Upper lobe of right lung (tissue), 1 donor: ENCODE measurements at places on chromosomes 13 and 19.

- H3K4me3 ChIP-seq = no peak overlapping the region
- no peaks in the 10 kb centered on the region for H3K36me3 ChIP-seq
- no peak overlapping the region for H3K27ac ChIP-seq
- no peaks in the 10 kb centered on the region for H3K27me3 ChIP-seq
- DNase-seq = peak; percentile 72
Observed at GRCh38 chr19:4183967-4184717, 1.7 kb downstream of the ANKRD24 start.

DNA sequence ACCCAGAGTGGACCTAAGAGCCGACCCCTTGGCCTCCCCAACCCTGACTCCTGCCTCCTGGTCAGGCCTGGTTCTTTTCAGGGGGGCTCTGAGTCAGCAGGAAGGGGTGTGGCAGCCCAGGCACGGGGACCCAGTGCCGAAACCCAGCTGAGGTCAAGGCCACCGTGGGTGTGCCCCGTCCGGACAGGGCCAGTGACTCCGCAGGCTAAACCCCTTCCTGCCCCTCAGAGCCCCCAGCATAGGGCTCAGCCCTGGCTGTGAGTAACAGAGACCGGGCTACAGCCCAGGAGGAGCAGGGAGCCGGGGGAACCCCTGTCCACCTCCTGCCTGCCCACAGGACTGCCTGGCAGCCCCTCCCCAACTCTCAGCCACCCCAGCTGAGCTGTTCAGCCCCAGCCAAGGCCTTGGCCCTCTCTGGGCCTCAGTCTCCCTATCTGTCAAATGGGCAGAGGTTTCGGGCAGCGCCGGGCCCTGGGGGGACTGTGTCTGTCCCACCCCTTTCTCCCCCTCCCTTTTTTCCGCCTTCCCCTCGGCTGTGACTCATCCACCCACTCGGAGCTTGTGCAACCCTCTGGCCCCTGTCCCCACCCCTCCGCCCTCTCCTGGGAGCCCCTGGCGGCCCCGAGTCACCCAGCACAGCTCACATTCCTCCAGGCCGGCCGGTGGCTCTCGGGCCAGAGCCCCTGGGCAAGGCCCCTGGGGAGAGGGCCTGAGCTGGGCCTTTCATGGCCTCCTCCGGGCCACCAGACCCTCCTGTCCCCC lies 8.6 kb downstream of the ZBTB7A start:
- no peaks in the 10 kb centered on the region for H3K27me3 ChIP-seq
- H3K27ac ChIP-seq = peak overlapping the region; percentile 95
- peaks cover 67% of the 10 kb centered on the region for H3K4me1 ChIP-seq
- peak overlapping the region; percentile 48 for H3K4me3 ChIP-seq
- peak; percentile 96 for DNase-seq
- H3K36me3 ChIP-seq = peaks cover 20% of the 10 kb centered on the region

GRCh38 chr19:51102991-51103390 lies 5.2 kb downstream of the CTU1 start:
- no peak overlapping the region for H3K4me3 ChIP-seq
- peaks cover 33% of the 10 kb centered on the region for H3K36me3 ChIP-seq
- no peaks in the 10 kb centered on the region for H3K27me3 ChIP-seq
- H3K4me1 ChIP-seq = peaks cover 12% of the 10 kb centered on the region

- H3K36me3 ChIP-seq = peaks cover 7% of the 10 kb centered on the region
- H3K27me3 ChIP-seq = no peaks in the 10 kb centered on the region
- peak overlapping the region; percentile 80 for H3K27ac ChIP-seq
- DNase-seq = no peak
- peak overlapping the region; percentile 53 for H3K4me3 ChIP-seq
Observed at GRCh38 chr19:13028027-13028426, 32.8 kb downstream of the NFIX start.

- H3K27ac ChIP-seq = no peak overlapping the region
- H3K36me3 ChIP-seq = no peaks in the 10 kb centered on the region
- no peak for DNase-seq
- no peak overlapping the region for H3K4me3 ChIP-seq
- H3K4me1 ChIP-seq = peaks cover 6% of the 10 kb centered on the region
- no peaks in the 10 kb centered on the region for H3K27me3 ChIP-seq
Observed at GRCh38 chr13:24203811-24204210, 43.3 kb downstream of the SPATA13 start.

GRCh38 chr19:15404097-15404779 lies 14.6 kb downstream of the AKAP8L start:
- peaks cover 64% of the 10 kb centered on the region for H3K36me3 ChIP-seq
- no peaks in the 10 kb centered on the region for H3K27me3 ChIP-seq
- DNase-seq = no peak
- H3K27ac ChIP-seq = no peak overlapping the region

DNA sequence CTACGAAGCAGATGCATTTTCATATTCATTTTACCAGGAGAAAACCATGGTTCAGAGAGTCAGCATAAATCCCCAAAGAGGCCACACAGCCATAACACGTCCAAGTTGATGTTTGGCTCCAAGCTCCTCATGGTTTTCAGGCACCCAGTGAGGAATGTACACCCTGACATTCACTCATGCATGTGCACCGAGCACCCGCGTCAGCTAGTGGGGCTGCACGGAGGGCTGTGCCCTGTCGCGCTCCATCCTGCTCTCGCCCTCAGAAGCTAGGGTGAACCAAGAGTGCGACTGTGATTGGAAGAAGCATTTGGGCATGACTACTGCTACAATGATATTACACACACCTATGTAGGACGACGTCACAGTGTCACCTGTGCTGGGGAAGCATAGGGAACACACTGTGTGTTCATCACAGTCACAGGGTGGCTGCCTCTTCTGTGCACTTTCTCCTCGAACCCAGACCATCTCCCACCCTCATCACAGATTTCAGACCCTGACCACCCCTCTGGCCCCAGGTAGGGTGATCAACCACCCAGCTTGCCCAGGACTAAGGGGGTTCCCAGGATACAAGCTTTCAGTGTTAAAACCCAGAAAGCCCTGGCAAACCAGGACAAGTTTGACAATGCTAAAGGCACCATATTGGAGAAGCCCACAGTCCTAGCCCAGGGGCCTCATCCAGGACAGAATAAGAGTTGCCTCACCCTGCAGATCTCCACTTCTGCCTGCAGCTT lies 148.6 kb upstream of the ZNF507 start:
- no peaks in the 10 kb centered on the region for H3K36me3 ChIP-seq
- H3K4me3 ChIP-seq = no peak overlapping the region
- H3K27me3 ChIP-seq = no peaks in the 10 kb centered on the region
- H3K4me1 ChIP-seq = no peaks in the 10 kb centered on the region
- H3K27ac ChIP-seq = no peak overlapping the region
